Natural killer cell (primary cell): ENCODE measurements at places on chromosomes 13 and 19. TPM values are rescaled to one million over a fixed set of nuclear protein-coding genes. Genes with fewer than 3 reads are reported as not detected.

CFAP97D2 gene
- total RNA-seq: not detected

DNA sequence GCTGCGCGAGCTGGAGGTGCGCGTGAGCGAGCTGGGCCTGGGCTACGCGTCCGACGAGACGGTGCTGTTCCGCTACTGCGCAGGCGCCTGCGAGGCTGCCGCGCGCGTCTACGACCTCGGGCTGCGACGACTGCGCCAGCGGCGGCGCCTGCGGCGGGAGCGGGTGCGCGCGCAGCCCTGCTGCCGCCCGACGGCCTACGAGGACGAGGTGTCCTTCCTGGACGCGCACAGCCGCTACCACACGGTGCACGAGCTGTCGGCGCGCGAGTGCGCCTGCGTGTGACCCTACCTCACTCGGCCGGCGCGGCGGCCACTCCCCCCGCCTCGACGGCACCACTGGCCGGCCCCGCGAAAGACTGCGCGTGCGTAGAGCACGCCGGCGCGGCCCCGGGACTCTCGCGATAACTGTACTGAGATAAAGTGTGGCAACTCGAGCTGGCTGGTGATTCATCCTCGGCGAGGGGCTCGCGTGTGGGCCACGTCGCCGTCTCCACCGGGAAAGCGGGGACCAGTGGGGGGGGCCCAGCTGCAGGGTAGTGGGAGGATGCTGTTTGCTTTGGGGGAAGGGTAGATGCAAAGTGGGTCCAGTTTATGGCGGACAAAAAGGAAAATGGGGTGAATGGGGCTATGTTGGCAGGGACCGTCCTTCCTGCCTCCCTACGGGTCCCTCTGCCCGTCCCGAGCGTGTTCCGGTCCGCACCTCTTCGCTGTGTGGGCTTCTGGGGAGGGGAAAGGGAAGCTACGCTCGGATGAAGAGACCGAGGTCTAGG lies 11.4 kb downstream of the FUT6 start:
- peak; percentile 95 for DNase-seq

DNA sequence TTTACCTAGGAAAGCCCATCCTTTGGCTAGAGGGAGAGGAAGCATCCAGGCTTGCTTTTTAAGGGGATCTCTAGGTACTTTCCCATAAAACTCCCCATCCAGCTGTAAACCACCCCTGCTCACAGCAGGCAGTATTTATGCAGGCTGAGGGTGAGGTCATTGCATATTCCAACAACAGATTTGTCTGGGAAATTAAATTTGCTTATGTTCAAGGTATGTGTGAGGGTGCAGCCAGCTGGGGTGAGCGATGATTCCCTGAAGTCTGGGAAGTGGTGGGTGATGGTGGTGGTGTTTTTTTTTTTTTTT lies 96.3 kb upstream of the C1QTNF9B start:
- no peak for DNase-seq

LILRA1 gene
- total RNA-seq: 6.1 TPM

- no peak for DNase-seq
Measured at GRCh38 chr13:21661097-21661909, 9.6 kb upstream of the FGF9 start.

FOXA3 gene
- total RNA-seq: not detected

DNA sequence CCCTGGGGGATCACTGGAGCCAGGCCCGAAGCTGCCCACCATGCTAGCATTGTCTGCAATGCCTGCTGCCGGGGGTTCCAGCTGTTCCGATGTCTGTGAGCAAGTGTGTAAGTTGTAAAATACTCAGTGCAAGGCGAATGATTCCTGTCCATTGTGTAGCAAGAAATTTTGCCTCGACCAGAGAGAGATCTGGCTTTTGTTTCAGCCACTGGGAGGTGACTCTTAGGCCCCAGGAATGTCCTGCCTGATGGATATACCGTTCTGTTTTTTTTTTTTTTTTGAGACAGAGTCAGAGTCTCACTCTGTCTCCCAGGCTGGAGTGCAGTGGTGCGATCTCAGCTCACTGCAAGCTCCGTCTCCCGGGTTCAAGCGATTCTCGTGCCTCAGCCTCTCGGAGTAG lies 7.3 kb upstream of the GADD45B start:
- DNase-seq: no peak

- DNase-seq: no peak
Measured at GRCh38 chr13:77896536-77896935, 22.1 kb downstream of the EDNRB start.

DNA sequence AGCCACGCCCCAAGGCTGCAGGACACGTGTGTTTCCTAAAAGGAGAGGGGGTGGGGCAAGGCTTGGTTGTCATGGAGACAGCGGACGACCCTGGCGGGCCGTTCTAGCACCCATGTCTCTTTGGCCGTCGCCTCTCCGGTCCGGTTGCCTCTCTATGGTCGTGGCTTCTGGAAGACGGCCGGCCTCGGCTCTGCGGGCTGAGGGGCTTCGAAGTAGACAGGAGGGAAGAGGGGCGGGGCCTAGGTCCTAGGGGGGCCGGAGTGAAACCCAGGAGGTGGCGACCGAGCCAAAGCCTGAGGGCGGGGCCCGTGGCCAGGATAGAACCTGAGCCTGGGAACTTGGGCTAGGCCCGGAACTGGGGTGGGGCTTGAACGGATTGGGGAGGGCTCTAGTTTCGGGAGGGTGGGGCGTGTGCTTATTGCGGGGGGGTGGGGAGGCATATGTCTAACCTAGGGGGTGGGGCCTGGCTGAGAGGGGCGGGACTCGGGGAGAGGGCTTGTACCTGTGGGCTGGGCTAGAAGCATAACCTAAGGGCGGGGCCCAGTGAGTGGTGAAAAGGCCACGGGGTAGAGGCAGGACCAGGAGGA lies 750 bp upstream of the SLC27A1 start:
- peak; percentile 96 for DNase-seq

DNA sequence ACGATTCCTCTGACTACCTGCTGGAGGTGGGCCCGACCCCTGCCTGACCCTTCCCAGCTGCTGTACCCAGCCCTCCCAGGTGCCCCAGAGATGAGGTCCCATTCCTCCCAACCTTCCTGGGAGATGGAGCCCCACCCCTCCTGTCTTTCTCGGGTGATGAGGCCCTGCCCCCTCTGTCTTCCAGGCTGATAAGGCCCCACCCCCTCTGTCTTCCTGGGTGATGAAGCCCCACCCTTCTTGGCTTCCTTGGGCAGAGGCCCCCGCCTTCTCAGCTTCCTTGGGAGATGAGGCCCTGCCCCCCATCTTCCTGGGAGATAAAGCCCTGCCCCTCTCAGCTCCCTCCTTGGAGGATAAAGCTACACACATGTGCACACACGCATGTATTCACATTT lies 47.9 kb downstream of the CERS4 start:
- DNase-seq: no peak

- no peak for DNase-seq
Measured at GRCh38 chr19:5947435-5947834, 30.5 kb downstream of the RANBP3 start.

- DNase-seq: no peak
Measured at GRCh38 chr19:42426643-42427042, 545 bp downstream of the LIPE start.

KLK2 gene
- total RNA-seq: not detected

DNA sequence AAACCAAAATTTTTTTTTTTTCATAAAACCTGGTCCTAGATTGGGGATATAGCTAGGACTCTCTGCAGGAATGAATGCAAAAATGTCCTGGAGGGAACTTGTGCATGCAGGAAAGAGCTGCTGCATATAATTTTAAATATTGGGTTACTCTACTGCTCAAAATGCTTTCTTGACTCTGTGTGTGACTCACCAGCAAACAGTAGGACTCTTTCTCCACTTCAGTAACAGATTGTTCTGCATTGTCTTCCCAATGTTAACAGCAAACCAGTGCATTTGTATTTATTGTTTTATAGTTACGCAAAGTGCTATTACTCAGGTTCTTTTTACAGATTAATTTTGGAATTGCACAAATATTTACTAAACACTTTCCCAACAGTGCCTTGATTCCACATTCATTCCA lies 163.7 kb upstream of the KL start:
- DNase-seq: no peak

DNA sequence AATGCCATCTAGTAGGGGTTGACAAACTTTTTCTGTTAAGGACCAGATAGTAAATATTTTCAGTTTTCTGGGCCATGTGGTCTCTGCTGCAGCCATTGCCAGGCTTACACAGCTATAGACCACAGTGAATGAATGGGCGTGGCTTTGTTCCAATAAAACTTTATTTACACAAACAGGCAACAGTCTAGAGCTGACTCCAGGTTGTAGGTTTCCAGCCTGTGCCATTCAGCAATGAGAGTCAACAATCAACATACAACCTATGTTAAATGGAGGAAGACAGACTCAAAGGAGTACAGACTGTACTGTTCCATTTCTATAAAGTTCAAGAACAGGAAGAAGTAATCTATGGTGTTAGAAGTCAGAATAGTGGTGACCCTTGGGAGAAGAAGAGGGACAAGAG lies 15.2 kb upstream of the IZUMO2 start:
- DNase-seq: no peak

GRCh38 chr13:91292630-91293221 lies 54.8 kb upstream of the MIR17HG start:
- DNase-seq: no peak

HSPB6 gene
- total RNA-seq: not detected

VSTM2B gene
- not detected for total RNA-seq

ZNF699 gene
- 15.2 TPM for total RNA-seq

CRB3 gene
- 1.1 TPM for total RNA-seq

GRCh38 chr19:3378352-3379150 lies 12.2 kb downstream of the NFIC start:
- DNase-seq: no peak

DNA sequence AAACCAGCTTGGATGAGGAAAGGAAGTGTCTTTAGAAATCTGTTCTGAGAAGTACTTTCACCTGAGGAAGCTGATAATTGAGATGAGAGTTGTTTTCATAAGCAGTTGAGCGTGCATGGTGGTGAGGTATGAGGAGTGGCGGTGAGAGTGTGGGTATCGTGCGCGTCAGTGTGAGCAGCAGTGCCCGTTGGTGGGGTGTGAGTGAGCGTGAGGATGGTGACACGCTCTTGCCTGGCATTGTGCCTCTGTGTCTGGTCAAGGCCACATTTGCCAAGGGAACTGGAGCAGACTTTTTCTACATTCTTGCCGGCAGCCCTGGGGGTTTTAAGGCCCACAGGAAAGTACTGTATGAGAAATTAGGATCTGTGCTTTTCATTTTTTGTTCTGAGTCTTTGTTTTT lies 36.5 kb upstream of the TEX29 start:
- no peak for DNase-seq

ANGPTL8 gene
- total RNA-seq: not detected

DNA sequence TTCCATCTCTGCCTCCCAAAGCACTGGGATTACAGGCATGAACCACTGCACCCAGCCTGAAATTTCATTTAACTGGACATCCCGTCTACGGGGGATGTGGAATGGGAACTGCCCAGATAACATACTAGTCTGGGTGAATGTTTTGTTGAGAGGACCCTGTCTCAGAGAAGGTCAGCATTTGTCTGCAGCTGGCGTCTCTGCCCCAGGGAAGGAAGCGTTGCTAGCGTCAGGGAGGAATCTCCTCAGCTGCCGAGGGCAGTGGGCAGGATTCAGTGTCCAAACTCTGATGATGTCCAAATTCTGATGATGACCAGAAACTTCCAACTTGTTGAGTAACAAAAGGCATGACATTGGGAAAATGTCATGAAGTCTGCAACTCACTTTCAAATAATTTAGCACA lies 3.1 kb downstream of the NXNL1 start:
- no peak for DNase-seq

DNA sequence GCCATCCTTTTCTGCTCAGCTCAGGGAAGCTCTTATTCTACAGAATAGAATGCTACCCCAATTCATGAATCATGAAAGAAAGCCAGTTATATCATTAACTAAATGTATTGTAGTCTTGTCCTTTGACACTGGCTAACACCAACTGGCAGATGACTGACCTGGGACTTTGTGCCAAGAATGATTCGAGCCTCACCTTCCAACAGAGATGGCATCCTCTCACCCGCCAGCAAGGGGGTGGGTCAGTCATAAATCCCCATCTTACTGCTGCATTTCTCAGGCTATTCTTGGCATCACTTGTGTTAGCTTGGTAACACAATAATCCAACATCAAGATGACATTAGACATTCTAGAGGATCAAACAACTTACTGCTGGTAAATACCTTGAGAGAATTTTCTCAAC lies 1239.8 kb upstream of the MIR17HG start:
- no peak for DNase-seq

DNA sequence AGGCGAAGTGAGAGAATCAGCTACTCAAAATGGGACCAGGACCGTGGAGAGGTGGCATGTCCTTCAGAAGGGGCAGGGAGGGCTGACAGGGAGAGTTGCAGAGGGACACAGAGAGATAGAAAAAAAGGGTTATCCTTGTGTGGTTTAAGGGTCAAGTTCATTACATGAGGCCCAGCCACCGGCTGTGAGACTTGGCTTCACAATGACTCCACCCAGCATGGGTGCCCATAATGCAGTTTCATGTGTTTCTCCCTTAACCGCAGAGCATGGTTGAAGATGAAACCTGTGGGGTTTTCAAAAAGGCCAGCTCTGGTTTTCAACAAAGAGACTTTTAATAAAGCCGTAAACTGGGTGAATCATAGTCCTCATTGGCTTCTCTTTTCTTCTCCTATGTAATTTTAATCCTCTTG lies 164.6 kb downstream of the KLF5 start:
- DNase-seq: no peak

GRCh38 chr19:11693505-11694499 lies 44.9 kb downstream of the ZNF823 start:
- no peak for DNase-seq

GRCh38 chr19:17765069-17765618 lies 13.9 kb downstream of the FCHO1 start:
- no peak for DNase-seq

DNA sequence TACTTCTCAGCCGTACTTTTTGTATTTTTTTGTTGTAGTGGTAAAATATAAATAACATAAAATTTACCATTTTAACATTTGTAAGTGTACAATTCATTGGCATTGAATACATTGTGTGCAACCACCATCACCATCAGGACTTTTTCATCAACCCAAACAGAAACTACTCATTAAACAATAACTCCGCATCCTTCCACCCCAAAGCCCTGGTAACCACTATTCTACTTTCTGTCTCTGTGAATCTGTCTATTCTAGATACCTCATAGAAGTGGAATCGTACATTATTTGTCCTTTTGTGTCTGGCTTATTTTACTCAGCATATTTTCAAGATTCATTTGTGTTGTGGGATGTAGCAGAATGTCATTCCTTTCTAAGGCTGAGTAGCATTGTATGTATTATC lies 38.5 kb downstream of the USPL1 start:
- DNase-seq: no peak

DNA sequence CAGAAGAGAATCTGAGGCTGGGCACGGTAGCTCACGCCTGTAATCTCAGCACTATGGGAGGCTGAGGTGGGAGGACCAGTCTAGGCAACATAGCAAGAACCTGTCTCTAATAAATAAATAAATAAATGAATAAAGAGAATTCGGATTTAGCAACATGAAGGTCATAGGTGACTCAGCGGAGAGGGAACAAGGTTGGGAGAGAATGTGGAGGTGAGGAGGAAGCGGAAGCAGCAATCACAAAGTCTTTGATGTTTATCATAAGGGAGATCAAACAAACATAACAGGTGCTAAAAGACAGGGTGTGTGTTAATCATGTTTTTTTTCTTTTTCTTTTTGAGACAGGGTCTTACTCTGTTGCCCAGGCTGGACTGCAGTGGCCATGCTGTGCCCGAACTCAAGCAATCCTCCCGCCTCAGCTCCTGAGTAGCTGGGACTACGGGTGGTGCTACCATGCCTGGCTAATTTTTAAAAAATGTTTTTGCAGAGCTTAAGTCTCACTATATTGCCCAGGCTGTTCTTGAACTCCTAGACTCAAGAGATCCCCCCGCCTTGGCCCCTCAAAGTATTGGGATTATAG lies 16.3 kb downstream of the PBX4 start:
- no peak for DNase-seq

BRME1 gene
- total RNA-seq: 4.0 TPM
